ENCODE measurements at places on chromosomes 3 and 15.

DNA sequence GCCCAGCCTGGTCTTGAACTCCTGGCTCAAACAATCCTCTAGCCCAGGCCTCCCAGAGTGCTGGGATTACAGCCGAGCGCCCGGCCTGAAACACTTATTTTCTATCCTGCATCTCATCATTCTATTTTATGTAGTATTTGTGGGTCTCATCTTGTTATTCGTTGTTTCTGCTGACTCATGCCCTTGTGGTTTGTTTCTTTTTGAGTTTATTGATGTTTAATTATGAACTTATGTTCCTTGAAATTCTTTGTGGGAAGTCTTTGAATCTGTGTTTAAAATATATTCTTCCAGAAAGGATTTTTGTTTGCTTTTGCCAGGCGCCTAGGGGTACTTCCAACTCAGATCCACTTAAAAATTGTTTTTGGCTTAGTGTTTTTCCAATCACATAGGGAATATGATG lies 78.3 kb upstream of the C15orf39 start:
- DNase-seq, result no peak

GRCh38 chr3:24264748-24265158 lies 229.9 kb downstream of the THRB start:
- DNase-seq, result peak; percentile 72

DNA sequence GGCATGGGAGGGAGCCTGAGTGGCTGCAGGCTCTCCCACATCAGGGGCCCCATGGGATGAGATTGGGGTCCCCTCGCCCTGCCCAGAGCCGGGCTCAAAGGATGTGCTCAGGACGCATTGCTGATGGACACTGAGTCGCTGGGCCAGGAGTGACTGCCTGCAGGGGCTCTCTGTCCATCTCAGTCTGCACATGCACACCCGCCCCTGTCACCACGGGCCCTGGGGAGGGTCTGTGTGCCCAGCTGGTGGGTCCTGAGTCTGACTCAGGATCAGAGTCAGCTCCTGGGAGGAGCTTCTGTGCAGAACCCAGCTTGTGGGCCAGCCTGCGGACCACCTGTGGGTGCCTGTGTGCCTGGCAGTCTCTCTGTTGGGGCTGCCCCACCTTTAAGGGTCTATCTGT lies 18.1 kb downstream of the STAB1 start:
- DNase-seq, result no peak

DNA sequence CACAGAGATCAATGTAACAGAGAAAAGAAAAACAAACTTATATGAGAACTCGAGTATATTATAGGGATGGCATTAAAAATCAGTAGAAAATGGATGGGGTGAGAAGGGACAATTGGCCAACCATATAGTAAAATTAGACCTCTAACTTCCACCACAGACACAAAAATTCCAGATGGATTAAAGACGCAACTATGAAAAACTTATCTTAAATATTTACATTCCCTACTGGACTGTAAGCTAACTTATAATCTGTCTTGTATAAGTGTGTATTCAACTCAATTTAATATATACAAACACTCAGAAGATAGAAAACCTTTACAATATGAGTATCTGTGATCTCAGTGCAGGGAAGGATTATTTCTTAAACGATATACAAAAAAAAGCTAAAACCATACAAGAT lies 3.0 kb downstream of the MFAP1 start:
- DNase-seq, result no peak

DNA sequence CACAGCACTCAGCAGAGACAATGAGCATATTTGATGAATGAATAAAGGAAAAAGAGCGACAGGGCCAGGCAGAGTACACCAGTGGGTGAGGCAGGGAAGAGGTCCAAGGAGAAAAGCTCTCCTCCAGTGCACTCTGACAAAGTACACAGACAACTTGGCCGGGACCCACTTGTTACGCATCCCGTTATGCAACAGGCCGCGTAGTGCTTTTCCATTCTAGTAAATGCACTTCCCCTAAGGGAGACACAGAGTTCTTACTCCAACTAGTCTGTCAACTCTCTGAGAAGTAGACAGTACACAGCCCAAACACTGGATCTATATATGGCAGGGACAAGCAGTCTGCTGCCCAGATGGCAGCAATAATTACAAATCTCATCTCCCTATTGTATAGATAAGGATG lies 18.5 kb downstream of the LARP6 start:
- no peak for DNase-seq

DNA sequence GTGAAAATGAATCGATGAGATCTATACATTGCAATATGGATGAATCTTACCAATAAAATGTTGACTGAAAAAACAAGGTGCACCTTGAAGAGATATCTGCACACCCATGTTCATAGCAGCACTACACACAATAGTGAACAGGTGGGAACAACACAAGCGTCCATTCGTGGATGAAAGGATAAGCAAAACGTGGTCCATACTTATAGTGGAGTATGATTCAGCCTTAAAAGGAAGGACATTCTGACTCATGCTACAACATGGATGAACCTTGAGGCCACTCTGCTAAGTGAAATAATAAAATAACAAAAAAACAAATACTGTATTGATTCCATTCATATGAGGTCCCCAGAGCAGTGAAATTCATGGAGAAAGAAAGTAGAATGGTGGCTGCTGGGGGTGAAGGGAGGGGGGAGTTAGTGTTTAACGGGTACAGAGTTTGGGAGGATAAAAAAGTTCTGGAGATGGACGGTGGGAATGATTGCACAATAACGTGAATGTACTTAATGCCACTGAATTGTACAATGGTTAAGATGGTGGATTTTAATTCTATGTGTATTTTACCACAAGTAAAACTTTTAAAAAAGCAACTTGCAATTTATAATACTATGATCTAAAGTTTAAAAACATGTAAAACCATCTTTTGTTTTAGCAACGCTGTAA lies 35.6 kb downstream of the IQSEC1 start:
- no peak for DNase-seq

GRCh38 chr3:16430717-16431630 lies 82.5 kb downstream of the RFTN1 start:
- DNase-seq, result no peak

- peak; percentile 87 for DNase-seq
These were observed 8.0 kb downstream of the MGLL start for GRCh38 chr3:127814325-127814781.

DNA sequence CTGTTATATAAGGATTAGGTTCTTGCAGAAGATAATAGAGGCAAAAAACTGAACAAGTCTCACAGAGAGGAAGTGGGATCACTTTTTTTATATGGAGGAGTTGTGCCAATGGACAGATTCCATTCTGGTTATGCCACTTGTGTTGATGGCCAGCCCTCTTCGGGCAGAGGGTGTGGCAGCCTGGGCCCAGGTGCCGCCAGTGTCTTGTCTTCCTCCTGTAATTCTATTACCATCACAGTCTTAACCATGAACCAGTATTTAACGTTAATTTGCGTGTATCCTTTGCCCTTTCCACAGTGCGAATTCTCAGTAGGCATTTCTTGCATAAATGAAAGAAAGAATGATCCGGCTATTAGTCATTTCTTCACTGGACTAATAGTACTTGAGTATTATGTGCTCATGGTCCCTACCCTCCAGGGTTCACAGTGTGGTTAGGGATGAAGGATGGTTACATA lies 7.0 kb upstream of the USP4 start:
- DNase-seq, result no peak

DNA sequence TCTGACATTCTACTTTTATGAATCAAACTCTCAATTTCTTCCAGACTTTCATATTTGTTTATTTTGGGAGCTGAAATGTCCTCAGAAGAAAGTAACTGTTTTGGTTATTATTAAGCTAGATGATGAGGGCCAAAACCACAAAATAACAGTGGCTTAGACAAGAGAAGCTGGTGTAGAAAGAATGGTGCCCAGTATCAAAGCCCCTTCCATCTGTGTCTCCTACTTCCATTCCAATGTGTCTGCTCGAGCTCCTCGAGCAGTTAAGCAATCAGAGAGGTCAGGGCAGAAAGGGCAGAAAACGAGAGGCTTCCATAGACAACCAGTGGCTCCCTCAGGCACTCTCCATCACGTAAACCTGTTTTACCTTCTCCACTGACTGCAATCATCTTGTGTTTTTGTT lies 59.7 kb upstream of the MAGI1 start:
- no peak for DNase-seq

DNA sequence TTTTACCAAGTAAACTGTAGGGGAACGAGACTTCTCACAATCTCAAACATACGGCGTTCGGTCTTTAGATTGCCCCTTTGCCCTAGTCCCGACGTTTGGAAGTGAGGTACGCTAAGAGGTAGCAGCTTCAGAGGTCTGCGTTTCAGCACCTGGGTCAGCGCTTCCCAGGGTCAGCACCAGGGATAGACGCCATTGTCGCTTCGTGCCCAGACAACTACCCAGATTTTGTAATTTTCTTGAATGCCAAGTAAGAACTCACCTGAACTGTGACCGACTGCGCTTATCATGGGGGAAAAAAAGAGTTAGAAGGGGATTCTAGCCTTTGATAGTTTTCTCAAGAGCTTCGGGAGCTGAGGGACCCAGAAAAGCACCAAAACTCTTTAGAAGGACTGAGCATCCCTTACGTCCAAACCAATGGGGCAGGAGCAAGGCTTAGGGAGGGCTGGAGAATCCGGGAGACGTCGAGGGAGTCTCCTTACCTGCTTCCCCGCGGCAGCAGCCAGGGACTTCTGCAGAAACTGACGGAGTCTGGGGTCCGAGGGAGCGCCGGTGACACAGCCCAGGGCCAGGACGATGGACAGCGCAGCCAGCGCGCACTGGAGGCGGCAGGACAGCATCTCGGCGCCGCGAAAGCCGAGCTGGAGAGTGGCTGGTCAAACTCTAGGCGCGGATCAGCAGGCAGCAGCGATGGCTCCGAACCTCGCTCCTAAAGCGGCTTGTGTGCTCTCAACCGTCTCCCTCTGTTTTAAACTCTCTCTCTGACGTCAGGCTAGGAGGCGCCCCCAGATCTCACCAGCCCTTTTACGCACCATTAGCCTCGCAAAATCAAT lies at the start of gene SST:
SST (minus strand) TSS at position 720 of the 830 bp plus-strand sequence; CDS start at position 617, 103 bp downstream.
- peak; percentile 40 for DNase-seq

DNA sequence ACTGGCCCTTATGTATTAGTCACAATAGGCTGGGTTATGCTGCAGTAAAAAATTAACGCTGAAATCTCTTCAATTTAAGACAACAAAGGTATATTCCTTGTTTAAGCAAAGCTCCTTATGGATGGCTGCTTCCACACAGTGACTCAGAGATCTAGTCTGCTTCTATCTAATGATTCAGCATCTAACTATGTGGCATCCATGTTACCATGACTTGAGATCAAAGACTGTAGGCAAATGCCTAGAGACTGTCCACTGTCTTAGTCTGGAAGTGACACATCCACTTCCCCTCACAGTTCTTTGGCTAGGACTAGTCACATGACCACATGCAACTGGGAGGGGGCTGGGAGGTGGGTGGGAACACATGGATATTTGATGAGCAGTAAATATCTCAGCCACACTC lies 61.3 kb upstream of the PSMD6 start:
- no peak for DNase-seq

DNA sequence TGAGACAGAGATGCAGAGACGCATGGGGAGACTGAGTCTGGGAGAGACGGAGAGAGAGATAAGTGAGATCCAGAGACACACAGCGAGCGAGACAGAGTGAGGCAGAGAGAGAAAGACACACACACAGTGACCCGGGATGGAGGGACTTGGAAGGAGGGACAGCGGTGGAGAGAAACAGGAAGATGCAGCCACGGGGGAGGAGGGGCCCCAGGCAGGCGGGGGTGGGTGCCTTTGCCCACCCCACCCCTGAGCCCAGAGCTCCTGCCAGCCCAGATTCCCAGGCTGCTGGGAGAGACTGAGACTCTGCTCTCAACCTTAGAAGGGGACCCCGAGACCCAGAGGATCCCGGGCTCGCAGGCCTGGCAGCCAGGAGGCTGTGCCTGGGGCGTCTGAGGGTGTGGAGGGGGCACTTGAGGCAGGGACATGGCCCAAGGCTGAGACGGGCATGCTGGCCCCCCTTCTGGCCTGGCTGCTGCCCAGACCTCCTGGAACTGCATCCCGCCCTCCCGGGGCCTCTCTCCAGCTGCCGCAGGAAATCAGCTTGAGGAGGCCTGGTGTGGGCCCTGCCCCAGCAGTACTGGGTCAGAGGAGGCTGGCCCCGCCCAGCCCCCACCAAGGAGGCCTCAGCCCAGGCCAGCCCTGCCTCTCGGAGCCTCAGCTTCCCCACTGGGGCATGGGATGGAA lies 18.1 kb downstream of the H1-8 start:
- no peak for DNase-seq

DNA sequence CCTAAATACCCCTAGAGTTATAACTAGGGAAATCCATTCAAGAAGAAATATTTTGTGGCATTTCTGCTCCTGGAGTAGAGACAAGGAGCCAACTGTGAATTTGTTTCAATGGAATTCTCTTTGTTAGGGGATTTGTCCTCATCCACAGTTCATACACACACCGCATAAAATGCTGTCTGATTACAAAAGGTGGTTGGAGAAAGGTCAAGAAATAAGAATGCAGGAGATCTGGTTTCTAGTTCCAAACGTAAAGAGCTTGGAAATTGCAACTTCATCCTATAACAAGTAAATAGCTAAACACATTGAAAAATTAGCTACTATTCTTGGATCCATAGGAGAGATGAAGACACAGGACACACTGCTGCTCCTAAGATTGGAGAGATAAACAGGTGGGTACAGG lies 66.3 kb upstream of the NEDD4 start:
- no peak for DNase-seq

DNA sequence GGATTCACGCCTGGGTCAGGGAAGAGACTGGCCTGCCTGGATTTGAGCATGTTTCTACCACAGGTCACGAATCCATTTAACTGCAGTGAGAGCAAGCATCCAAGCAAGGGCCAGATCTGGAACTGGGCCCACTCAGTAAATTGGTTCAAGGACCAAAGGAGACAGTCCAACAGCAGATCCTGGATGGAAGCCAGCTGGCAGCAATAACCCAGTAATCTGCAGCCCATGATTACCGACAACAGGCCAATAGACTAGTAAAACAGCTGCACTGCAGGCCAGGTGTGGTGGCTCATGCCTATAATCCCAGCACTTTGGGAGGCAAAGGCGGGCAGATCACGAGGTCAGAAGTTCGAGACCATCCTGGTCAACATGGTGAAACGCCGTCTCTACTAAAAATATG lies 11.8 kb downstream of the SAMD7 start:
- no peak for DNase-seq

DNA sequence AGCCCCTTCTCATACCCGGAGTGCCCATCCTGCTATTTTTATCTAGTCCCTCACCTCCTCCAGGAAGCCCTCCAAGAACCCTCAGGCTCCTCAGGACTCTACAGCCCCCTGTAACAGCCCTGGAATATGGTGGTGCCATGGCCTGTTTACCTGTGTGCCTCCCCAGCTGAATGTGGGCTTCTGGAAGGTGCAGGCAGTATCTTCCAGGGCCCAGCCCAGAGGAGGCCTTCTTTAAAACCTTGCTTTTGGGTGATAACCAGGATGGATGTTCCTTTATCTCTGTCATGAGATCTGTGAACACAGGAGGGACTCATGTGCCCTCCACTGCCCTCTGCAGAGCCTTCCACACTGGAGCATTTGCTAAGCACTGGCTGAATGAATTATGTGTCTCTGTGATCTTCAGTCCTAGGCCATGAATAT lies 36.7 kb upstream of the MRPS22 start:
- DNase-seq, result no peak

DNA sequence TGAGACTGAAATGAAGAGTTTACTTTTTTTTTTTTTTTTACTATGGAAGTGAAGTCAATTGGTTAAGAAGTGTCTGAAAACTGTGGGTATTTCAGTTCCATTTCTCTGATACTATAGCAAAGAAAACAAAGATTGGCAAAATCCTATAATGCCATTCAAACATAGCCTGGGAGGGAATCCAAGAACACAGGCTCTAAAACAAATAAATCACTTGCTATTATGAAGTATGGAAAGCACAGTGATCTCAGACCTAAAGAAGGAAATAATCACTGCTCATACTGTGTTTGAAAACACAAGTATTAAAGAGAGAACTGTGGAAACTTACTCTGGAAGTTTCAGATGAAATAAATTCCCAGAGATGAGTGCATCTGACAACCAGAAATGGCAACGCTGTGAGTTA lies 12.0 kb downstream of the SAMMSON start:
- no peak for DNase-seq

All from SK-MEL-5 (cell line).